ENCODE measurements at places on chromosomes 4 and X.

DNA sequence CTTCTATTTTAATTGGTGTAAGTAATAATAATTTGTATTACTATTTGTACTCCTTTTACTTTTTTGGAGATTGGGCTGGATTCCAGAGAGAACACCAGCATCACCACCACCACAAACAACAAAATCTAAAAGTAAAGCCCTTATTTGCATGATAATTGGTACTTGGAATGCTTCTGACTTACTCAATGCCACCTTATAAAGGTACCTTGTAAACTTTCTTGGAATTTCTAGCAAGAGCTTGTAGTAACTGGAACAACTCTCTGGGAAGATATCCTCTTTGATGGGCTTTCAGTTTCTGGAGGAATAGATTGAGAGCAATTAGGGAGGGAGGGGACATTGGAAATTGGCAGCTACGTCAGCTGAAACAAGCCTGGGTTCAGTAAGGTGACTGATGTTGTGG, 20.2 kb upstream of the PITX2 start:
- DNase-seq, result no peak

GRCh38 chrX:84710611-84711010, 208.4 kb upstream of the HDX start:
- no peak for DNase-seq

DNA sequence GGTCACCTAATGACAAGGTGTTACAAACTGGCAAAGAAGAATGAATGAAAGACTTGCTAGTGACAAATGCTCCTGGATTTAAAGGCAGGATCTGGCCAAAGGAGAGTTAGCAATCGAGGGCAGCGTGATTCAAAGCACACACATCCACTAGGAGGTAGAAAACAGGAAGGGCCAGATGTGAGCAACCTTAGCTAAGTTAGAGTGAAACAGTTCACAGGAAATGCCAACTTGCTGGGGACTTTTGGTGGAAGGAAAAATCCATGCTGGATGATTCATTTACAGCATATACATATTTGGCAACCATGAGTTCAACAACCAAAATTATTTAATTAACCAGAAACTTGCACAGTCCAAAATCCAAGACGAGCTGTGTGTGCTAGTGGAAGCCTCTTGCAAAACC, 276.9 kb downstream of the PTTG2 start:
- DNase-seq, result peak; percentile 59

- DNase-seq, result no peak
Measured at GRCh38 chr4:182683661-182684060, 233.5 kb downstream of the DCTD start.

DNA sequence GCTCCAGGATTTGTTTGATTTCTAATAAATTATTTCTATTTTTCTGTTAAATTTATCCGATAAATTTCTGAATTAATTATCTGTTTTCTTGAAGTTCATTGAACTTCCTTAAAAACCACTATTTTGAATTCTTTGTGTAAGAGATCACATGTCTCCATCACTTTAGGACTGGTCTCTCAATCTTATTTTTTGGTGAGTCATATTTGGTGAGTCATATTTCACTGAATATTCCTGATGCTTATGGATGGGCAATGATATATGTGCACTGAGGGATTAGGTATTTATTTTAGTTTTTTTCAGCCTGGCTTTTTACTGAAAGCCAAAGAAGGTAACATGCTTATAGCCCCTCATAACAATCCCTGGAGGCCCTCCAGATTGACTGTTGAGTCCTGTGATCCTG, 48.5 kb upstream of the IL15 start:
- DNase-seq, result no peak

- DNase-seq, result no peak
Measured at GRCh38 chr4:8081621-8082516, 76.7 kb downstream of the ABLIM2 start.

DNA sequence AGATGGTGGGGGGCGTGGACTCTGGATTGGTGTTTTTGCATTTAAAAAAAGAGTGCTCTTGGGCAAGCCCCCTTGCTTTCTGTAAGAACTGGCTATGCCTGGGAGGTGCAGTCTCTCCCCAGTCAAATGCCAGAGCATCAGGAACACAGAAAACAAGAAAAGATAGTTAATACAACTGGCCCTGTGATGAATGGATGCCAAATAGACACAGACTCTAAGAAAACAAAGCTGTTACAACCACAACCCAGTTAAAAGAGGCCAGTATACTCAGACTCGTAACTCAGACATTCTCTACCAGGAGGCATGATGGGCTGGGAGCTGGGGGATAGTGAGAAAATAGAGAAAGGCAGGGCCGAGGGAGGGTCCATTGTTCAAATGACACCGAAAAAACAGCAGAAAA, 32.5 kb upstream of the C1QTNF7 start:
- DNase-seq, result no peak

DNA sequence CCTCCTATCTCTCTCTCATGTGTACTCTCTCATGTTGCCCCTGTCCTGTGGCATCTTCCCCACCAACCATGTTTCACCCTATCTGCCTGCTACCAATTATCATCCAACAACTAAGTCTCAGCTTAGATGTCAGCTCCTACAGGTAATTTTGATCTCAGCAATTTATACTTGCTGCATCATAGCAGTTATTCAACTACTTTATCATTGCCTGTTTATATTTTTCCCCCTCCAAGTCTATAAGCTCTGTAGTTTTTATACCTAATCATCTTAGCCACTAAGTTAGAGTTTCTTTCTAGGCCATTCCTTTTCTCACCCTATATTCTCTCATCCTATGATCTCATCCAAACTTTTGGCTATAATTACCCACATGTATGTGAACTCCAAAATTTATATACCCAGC, 50.7 kb downstream of the MAB21L2 start:
- no peak for DNase-seq

- DNase-seq, result no peak
Measured at GRCh38 chrX:9867226-9867625, 81.0 kb downstream of the SHROOM2 start.

DNA sequence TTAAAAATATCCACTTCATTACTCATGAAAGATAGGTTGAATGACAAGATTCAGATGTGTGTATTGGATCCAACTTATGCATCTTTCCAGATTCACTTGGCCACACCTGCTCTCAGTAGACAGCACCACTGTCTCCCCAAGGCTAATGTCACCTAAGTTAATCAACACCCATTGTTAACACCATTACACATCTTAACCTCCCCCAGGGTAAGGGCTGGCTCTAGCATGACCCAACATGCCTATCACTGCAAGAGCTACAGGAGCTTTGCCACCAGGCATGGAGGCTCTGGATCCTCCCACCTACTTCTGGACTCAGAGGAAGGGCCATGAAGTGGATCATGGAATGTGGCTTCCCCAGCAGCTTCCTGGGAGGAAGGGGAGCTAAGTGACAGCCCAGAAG, 32.8 kb upstream of the LSM6 start:
- DNase-seq, result no peak

- DNase-seq, result peak; percentile 58
Measured at GRCh38 chr4:47145630-47146029, 114.3 kb downstream of the GABRB1 start.

- DNase-seq, result peak; percentile 47
Measured at GRCh38 chr4:159487284-159487747, 384.4 kb downstream of the RAPGEF2 start.

DNA sequence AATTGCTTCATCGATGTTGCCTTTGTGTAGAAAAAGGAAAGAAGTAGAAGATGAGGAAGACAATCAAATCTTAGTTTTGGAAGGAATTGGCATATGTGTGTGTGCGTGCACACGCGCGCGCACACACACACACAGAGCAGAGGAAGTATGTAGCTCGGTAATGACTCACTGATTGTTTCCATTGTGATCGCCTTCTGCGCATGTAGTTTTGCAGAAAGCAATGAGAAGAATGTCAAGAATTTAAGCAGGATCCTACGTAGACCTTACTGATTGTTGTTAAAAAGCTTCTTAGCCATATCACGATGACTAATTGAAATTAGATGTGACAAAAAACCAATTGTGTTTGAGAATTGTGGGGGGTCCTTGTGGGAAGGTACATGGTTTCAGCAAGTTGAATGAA, 12.8 kb upstream of the LIMCH1 start:
- DNase-seq, result peak; percentile 13

- DNase-seq, result peak; percentile 22
Measured at GRCh38 chrX:45083314-45083713, 117.4 kb downstream of the DIPK2B start.

DNA sequence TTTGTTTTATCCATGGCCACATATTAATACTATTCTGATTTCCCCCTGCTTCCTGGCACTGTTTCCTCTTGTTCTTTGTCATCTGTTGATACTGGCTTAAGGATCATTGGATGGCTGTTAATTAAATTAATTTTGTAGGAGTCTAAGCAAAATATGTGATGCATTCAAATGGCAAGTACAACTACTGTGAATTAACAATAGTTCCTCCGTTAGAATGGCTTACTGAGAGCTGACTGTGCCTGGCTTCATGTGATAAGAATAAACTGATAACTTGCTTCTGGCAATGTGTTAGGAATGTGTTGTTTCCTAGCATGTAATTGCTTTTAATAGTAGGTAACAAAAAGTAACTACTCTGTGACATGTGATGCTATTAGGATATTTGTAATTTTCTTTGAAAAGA, 98.5 kb downstream of the RPA4 start:
- DNase-seq, result no peak

GRCh38 chr4:41865306-41865980, 69.8 kb upstream of the TMEM33 start:
- DNase-seq, result peak; percentile 27

DNA sequence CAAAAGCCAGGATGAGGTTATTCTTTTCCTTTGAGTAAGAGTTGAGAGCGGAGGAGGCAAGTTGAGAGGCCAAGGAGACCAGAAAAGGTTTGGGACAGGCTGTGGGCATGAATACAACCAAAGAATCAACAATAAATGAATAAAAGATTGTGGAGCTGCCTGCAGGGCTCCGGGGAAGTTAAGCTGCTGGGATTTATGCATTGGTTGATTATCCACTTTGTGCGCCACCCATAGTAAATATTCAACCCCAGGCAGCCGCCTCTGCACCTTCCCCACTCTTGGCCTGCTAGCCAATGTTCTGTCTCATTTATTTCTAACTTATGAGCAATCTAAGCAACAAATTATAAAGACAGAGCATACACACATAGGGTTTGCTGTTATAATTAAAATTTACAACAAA, 28.2 kb upstream of the IGSF1 start:
- no peak for DNase-seq

DNA sequence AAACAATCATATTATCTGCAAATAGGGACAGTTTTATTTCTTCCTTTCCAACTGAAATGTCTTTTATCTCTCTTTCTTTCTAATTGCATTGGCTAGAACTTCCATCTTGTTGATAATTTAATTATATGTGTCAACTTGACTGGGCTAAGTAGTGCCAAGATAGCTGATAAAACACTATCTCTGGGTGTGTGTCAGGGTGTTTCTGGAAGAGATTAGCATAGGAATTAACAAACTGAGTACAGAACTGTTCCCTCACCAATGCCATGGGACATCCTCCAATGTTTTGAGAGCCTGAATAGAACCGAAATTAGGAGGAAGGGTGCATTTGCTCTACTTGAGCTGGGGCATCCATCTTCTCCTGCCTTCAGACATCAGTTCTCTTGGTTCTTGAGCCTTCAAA, 1027.2 kb downstream of the FAT4 start:
- no peak for DNase-seq

DNA sequence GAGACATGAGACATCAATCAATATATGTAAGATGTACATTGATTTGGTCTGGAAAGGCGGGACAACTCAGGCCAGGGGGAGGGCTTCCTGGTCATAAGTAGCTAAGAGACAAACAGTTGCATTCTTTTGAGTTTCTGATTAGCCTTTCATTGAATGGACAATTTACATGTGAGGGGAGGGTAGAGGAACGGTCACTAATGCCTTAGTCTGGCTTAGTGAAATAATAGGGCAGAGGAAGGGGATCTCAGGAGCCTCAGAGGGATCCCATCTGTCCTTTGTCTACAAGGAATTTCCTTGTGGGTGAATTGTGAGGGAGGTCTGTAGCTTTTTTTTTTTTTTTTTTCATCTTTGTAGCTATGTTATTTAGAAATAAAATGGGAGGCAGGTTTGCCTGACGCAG, 88.3 kb downstream of the GK start:
- no peak for DNase-seq

DNA sequence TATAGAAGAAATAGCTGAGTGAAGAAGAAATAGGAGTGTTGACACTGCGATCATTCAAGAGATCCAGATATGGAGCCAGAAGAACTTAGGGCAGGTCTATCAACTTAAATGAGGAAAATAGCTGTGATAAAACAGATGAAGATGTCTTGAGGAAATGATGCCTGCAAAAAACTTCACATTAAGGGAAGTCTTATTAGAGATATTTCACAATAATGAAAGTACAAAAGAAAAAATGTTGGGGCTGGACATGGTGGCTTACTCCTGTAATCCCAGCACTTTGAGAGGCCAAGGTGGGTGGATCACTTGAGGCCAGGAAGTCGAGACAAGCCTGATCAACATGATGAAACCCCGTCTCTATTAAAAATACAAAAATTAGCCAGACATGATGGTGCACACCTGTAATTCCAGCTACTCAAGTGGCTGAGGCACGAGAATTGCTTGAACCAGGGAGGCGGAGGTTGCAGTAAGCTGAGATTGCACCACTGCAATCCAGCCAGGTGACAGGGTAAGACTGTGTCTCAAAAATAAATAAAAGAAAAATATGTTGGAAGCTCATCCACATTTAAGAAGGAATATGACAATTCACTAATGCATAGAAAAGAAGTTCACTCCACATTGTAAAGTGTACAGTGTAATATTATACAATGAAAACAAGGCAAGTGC, 56.3 kb downstream of the PKD2 start:
- DNase-seq, result peak; percentile 15

GRCh38 chr4:88208156-88208555, 49.7 kb upstream of the ABCG2 start:
- DNase-seq, result no peak

DNA sequence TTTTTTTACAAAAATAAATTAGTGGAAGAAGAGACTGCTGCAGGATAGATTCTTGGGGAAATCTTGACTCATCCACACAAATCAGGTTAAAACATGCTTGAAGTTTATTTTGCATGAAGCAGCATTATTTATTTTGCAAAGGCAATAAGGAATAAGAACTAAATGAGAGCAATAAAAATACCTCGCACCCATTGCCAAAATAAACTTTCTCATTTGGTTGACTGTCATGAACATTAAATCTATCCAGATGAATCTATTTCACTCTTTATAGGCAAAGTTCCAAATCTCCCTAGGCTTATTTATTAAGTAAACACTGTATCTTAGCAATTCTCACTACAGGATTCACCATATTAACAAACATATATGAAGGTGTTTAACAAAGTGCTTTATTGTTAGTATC, 58.9 kb downstream of the HOPX start:
- no peak for DNase-seq

DNA sequence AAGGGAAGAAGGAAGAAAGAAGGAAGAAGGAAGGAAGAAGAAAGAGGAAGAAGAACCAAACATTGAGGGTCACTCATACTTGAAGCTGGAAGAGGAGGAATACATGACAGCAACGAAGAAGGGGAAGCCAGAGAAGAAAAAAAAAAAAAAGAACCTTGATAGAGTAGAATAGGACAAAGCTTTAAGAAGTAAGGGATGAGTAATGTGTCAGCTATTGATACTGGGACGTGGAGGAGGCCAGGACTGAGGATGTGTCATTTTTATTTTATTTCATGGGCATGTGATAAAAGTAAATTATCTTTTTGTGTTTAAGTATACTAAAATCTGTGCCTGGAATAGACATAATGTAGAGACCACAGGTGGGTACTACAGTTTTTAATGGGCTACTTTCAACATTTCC, 6.4 kb downstream of the EDA2R start:
- DNase-seq, result no peak

GRCh38 chr4:156391325-156391653, 437.6 kb upstream of the CTSO start:
- no peak for DNase-seq

Data from MV-4-11 (cell line).